ENCODE measurements at places on chromosomes 6 and 20. TPM values are rescaled to one million over a fixed set of nuclear protein-coding genes. Genes with fewer than 3 reads are reported as not detected.

- DNase-seq, result no peak
Observed at GRCh38 chr6:9795880-9796279, 619.0 kb downstream of the TFAP2A start.

SLC35F1 gene
- 3.1 TPM for total RNA-seq

- no peak for DNase-seq
Observed at GRCh38 chr6:169852504-169853195, 101.2 kb downstream of the ERMARD start.

AHCY gene
- total RNA-seq, result 57.6 TPM

SPEF1 gene
- total RNA-seq, result not detected

- no peak for DNase-seq
Observed at GRCh38 chr6:105793130-105793529, 293.0 kb upstream of the PRDM1 start.

EYA4 gene
- 5.7 TPM for total RNA-seq

Measured in skin of body (tissue), 3 donors.